ENCODE measurements at places on chromosomes 2 and 18.

- no peak for DNase-seq
Observed at GRCh38 chr2:115413791-115414190, 971.4 kb downstream of the DPP10 start.

GRCh38 chr2:113795405-113795920 lies 39.0 kb upstream of the SLC35F5 start:
- no peak for DNase-seq

DNA sequence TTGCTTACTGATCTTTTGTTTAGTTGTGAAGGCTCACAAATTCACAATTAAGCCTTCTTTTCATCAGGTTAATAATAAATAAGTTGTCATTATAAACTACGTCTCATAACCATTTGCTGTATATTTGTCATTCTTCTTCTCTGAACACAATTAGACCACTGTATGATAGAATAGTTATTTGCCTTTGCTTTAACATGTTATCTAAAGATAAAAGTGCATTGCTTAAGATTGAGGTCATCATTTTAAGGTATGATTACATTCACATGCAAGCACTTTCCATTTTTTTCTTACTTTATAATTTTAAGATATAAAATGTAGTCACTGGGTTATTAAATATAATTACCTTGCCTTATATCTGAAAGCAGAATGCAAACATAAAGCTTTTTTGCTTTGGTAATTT lies 80.1 kb upstream of the GLS start:
- no peak for DNase-seq

GRCh38 chr18:63150942-63151421 lies 168.6 kb downstream of the BCL2 start:
- DNase-seq, result no peak

DNA sequence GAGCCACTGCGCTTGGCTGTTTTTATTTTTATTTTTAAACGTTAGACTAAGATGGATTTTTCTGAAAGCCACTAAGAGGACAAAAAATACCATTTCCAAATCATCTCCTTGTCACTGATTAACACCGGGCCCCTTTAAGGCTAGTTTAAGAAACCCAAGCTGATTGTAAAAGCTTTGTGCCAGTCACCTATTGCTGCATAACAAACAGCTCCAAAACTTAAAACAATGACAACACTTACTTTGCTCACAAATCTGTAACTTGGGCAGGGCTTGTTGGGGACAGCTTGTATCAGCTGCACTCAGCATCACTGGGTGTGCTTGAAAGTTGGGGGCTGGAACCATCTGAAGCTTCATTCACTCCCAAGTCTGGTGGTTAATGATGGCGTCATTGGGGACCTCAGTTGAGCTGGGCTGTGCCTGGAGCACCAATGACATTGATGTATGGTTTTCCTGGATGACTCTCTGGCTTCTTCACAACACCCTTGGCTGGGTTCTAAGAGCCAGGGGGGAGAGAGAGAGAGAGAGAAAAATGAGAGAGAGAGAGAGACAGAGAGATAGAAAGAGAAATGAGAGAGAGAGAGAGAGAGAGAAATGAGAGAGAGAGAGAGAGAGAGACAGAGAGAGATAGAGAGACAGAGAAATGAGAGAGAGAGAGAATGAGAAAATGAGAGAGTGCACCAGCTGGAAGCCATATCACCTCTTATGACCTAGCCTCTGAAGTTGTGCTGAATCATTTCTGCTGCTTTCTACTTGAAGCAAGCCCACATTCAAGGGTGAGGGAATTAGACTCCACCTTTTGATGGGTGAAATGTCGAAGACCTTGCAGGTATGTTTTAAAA lies 26.0 kb upstream of the ATG16L1 start:
- DNase-seq, result no peak

- DNase-seq, result no peak
Observed at GRCh38 chr18:35137632-35138031, 96.4 kb downstream of the MAPRE2 start.

GRCh38 chr18:13376841-13377351 lies 158.3 kb downstream of the LDLRAD4 start:
- DNase-seq, result peak; percentile 60

DNA sequence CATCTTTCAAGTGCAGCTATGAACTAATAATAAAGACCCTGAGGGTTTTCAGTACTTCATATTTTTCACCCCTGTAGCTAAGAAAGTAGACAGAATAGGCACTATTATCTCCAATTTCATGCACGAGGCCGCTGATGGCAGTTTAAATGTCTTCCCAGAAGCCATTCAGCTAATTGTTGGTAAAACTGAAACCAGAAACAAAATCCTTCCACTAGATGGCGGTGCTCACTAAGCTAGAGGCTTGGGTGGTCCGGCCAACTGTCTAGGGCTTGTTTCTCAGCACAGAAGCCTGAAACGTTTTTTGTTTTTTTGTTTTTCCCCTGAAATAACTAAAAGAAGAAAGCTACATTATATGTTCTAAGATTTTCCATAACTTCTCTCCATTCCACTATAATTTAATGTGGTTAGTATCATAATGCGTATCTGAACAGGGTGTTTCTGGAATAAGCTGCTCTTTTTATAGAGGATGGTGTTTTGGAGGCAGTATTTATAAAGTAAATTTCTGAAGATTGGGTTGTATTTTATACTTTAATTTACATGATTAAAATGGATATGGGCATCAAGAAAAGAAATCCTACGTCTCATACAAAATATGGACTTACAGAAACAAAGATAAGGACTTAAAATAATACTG lies 159.4 kb downstream of the PIK3C3 start:
- DNase-seq, result peak; percentile 2

DNA sequence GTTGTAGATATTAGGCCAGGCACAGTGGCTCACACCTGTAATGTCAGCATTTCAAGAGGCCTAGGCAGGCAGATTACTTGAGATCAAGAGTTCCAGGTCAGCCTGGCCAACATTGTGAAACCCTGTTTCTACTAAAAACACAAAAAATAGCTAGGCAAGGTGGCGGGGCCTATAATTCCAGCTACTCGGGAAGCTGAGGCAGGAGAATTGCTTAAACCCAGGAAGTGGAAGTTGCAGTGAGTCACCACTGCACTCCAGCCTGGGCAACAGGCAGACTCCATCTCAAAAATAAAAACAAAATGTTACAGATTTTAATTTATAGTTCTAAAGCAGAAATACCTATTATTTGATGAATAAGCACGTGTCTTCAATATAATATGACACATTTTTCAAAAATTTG lies 65.6 kb upstream of the UBXN4 start:
- no peak for DNase-seq

GRCh38 chr2:39913648-39914461 lies 134.8 kb upstream of the THUMPD2 start:
- no peak for DNase-seq

All from activated T-helper 9 cell treated with anti-CD3 and anti-CD28 coated beads, Interleukin-2, amount 50 U/mL, for 16 hours (primary cell).